GM04503 (cell line): ENCODE measurements at places on chromosomes 3 and 15.

- no peak for DNase-seq
Observed at GRCh38 chr3:33722191-33722590, 4.1 kb upstream of the CLASP2 start.

- DNase-seq: no peak
Observed at GRCh38 chr3:140748903-140749302, 71.0 kb downstream of the TRIM42 start.

GRCh38 chr15:47718497-47719437, 1.5 kb downstream of the SEMA6D start:
- no peak for DNase-seq

DNA sequence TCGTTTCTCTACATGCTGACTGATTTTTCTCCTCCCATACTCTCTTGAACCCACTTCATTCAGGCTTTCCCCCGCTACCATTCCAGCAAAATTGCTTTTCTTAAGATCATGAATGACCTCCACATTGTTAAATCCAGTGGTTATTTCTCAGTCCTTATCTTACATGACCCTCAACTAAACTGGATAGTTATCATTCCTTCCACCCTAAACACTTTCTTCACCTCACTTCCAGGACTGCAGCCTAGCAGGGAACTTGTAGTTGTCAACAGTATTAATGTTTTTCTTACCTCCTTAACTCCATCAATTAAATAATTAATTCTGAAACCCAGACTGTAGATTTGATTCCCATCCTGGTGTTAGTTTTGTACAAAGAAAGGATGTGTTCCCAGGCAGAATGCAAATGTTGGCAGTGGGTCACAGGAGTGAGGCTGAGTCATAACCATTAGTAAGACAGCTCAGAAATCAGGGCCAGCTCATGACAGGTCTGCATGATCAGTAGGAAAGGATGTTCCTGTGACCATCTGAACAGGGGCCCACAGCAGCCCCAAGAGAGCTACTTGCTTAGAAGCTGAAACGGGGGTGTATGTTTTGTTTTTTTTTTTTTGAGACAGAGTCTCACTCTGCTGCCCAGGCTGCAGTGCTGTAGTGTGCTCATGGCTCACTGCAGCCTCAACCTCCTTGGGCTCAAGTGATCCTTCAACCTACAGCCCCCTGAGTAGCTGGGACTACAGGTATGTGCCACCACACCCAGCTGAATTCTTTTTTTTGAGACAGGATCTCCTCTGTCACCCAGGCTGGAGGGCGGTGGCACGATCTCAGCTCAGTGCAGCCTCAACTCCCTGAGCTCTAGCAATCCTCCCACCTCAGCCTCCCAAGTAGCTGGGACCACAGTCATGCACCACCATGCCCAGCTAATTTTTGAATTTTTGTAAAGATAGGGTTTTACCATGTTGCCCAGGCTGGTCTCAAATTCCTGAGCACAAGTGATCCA, 9.1 kb downstream of the BCL2L10 start:
- peak; percentile 86 for DNase-seq

DNA sequence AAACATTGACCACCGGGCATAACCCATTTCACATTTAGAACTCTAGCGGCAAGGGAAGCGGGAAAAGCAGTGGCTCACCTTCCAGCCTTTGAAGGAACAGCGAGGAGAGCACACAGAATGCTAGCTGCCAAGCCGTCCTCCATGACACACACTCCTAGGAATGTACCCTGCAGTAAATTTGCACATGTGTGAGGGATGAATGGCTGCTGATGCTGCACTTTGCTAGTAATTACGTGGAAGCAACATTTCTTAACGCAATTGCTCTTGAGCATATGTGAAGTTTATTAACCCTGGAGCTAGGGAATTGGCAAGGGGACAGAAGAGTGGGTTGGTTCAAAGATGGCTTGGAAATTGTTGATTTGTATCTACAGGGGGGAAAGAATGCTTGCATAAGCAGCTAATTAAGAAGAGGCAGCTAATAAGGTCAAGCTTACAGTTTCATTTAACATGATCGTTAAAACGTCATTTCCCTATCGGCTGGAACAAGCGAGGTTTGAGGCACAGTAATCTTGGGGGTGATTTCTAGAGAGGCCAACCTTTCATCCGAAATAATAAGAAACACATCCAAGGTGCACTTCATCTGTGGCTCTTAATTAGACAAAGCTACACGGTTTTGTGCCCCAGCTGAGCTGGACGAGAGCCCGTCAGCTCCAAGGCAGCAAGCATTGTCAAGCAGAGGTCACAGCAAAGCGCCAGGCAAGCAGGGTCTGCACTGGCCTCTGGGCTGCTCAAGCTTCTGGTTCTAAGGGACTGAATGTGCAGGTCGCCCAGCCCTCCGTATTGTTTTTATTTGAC, 123.4 kb downstream of the CHSY1 start:
- DNase-seq: peak; percentile 83

DNA sequence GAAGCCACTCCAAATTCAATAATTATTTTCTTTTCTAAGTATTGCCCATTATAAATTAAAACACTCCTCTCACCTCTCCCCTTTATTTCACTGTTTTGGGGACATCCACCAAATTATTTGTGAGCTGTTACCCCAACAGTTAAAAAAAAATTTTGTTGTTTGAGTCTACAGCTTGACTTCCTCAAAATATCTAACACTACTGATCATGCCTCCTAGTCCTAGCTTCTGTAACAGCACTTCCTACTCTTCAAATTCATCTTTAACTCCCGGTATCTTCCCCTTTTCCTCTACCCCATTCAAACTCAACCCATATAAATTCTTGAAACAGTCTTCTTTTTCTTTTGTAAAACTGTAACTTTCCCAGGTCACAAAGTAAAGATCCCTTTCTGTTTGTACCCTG, 15.9 kb downstream of the PARL start:
- no peak for DNase-seq

GRCh38 chr3:25273582-25274171, 154.4 kb upstream of the RARB start:
- DNase-seq: no peak
